ENCODE measurements at places on chromosomes 4 and X.

DNA sequence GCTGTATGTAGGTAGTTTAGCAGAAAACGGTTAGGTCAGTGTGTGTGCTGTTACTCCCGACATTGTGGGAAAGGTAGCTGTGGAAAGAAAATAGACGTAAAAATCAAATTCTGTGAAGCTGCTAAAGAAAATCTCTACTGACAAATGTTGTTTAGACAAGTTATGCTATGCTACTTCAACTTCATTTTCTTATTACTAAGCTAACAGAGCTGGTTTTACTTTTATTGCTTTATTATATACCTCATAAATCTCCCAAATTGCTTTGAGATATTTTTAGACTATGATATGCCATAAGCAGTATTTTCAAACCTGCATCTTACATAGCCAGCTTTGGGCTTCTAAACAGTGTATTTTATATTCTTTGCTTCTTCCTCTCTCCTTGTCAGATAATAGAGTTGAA is 108.2 kb upstream of the PACRGL start:
- no peak for DNase-seq

DNA sequence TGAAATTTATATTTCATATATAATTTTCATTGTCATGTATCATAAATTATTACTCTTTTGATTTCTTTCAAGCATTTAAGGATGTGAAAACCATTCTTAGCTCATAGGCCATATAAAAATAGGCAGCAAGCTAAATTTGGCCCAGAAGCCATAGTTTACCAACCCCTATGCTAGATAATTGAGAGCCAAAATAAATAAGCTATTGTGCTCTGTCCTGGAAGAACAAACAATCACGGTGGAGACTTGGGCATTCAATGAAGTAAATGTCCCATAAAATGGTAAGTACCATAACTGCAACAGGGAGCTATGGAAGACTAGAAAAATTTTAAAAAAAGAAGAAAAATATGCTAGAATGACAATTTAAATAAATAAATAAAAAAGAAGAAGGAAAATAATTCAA is 60.9 kb upstream of the PACRGL start:
- no peak for DNase-seq

- no peak for DNase-seq
Measured at GRCh38 chrX:4181782-4182407, 468.4 kb upstream of the PRKX start.

DNA sequence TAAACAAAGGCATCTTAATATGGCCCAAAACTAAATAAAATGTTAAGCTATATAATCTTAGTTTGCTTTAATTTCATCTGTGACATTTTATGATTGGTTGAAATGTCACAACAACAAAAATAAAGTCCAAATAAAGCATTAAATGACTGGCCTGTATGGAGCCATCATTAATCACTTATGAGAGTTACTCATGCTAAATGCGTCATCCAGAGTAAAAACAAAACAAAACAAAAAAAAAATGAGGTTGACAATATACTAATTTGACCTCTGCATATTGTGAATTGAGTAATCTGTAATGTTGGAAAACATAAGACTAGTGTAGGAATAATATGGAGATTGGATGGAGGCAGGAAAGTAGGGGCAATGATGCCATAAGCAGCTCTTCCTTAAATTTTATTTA is 139.7 kb downstream of the MAPK10 start:
- no peak for DNase-seq

DNA sequence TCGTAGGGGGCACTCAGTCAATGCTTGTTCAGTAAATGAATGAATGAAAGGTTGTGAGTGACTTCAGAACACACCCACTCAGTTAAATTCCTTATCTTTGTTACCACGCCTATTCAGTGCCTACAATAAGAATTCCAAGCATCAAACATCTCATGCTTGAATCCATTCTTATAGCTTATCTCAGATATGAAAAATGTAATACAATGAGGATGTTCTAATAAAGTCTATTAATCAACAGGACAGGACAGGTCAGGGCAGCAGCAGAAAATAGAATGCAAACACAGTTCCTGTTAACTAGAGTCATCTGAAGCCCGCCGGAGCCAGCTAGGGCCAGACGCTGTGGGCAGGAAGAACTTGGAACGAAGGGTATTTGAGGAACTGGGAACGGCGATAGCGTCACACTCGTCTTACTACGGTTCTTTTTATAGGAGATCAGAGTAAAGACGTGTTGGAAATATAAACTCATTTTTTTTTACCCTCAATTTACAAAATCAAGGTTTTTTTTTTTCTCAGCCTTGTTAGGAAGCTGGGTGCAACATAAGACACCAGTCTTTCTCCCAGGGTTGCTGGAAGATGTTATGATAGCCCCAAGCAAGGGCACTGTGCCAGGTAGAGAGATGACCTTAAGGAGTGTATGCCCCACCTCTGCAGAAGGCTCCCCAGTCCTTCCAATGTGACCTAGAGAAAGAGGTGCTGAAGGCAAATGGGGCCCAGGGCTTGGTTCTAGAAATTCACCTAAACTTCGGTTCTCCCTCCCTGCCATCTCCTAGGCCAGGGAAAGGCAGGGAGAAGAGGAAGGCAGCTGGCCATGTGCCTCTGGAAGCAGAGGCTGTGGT is 48.3 kb downstream of the SEL1L3 start:
- DNase-seq: no peak

GRCh38 chr4:152104356-152104755 is 343.5 kb upstream of the GATB start:
- no peak for DNase-seq
